Activated T-helper 1 cell treated with anti-CD3 and anti-CD28 coated beads, Interleukin-12 subunit alpha, Interleukin-12 subunit beta, Interleukin-2, Interleukin-4 antibody, amounts not matched to agents 30 ng/mL and 10 ng/mL and 1 ng/mL, durations not matched to agents 14 hours and 24 hours and 36 hours (primary cell): ENCODE measurements at places on chromosomes 7 and 10.

- no peak for DNase-seq
These were observed 56.6 kb upstream of the ANK3 start for GRCh38 chr10:60446070-60446833.

DNA sequence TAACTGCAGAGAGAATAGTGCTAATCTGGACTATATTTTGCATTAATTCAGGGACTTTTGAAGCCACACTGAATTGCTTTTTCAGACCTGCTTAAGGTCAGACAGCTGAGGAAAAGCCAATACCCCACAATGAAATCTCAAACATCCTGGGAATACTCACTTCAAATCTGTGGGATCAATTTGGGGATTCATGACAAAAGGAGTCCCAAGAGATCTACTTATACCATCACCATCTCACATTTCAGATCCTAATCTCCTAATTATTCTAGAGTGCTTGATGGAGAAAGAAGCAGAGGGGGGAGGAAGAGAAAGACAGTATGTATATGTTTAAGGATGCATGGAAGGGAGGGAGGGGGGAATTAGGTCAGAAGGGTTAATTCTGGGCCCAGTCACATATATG, 202.2 kb downstream of the CACNA2D1 start:
- no peak for DNase-seq

GRCh38 chr7:120091807-120092206, 181.2 kb upstream of the KCND2 start:
- no peak for DNase-seq

DNA sequence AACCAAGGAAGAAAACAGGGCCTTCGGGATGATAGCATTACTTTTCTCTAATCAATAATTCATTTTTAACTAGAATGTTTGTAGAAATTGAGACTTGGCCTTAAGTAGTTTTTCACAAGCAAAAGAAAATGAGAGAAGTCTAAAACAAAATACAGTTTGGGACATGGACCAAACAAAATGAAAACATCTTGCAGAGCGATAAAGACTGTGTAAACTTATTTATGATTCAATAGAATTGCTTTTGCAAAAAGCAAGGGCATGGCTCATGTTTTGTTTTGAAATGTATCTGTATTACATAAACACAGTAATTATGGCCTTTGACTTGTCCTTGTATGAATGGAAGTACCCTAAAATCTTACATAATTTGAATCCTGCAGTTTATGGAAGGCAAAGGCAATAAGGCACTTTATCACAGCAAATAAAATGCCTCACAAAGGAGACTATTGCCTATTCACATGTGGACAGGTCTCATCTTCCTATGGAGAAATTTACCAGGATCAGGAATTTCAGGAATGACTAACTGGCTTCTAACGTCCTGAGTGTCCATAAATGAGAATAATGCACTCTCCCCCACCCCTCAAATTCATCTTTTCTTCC, 295.2 kb downstream of the PTEN start:
- DNase-seq = no peak

DNA sequence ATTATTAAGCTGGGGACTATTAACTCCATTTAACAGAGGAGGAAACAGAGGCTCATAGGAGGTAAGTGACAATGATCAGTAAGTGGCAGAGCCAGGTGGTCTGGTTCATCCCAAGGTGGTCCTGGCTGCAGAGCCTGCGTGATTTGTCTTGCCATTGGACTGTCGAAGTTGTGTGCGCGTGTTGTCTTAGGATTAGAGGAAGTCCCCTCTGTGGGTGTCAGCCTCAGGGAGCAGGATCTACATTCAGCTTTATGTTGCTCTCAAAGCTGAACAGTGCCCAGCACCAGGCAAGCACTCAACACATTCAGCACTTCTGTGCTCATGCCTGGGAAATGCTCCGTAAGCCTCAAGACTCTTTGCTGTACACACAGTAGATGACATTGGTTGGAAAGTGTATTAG, 139.5 kb downstream of the HERPUD2 start:
- no peak for DNase-seq

DNA sequence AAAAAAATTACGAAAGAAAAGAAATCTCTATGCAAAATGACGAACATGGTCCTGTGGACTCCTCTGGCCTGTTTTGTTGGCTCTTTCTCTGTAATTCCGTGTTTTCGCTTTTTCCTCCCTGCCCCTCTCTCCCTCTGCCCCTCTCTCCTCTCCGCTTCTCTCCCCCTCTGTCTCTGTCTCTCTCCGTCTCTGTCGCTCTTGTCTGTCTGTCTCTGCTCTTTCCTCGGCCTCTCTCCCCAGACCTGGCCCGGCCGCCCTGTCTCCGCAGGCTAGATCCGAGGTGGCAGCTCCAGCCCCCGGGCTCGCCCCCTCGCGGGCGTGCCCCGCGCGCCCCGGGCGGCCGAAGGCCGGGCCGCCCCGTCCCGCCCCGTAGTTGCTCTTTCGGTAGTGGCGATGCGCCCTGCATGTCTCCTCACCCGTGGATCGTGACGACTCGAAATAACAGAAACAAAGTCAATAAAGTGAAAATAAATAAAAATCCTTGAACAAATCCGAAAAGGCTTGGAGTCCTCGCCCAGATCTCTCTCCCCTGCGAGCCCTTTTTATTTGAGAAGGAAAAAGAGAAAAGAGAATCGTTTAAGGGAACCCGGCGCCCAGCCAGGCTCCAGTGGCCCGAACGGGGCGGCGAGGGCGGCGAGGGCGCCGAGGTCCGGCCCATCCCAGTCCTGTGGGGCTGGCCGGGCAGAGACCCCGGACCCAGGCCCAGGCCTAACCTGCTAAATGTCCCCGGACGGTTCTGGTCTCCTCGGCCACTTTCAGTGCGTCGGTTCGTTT, 83.5 kb upstream of the SLF2 start:
- no peak for DNase-seq

- DNase-seq = no peak
These were observed 30.9 kb downstream of the TMEM120A start for GRCh38 chr7:75963381-75963995.

- no peak for DNase-seq
These were observed 82.8 kb downstream of the PPP1R3C start for GRCh38 chr10:91550021-91550420.

DNA sequence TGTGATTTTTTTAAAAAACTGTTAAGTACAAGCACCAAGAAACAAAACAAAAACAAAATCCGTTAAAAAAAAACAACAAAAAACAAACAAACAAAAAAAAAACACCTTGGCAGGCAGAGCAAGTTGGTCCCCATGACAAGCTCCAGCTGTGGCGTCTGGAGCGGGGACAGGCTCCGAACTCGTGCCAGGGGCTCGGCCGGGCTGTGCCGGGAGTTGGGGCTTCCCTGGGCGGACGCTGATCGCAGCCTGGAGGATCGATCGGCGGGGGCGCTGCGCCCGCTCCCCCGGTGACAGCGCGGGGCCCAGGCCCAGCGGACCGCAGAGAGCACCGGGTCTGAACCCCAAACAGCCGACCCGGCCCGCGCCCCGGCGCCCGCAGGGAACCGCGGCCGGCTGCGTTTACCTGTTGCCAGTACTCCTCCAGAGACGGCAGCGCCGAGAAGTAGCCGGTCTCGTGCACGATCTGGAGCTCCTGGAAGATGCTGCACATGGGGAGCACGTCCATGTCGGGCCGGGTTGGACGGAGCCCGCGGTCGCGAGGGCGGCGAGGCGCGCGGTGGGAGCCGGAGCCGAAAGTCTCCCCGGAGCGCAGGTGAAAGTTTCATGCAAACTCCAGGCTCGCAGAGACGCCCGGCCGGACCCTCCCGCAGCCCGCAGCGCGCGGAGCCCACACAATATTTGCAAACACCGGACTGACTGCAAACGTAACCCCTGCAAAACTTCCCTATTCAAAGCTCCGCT, at the start of gene KLF6:
Gene KLF6 (minus strand): TSS at position 700 of the 741 bp plus-strand sequence. CDS start 195 bp downstream, at position 505.
- no peak for DNase-seq

GRCh38 chr10:84837877-84838276, 509.5 kb downstream of the CCSER2 start:
- DNase-seq = no peak

DNA sequence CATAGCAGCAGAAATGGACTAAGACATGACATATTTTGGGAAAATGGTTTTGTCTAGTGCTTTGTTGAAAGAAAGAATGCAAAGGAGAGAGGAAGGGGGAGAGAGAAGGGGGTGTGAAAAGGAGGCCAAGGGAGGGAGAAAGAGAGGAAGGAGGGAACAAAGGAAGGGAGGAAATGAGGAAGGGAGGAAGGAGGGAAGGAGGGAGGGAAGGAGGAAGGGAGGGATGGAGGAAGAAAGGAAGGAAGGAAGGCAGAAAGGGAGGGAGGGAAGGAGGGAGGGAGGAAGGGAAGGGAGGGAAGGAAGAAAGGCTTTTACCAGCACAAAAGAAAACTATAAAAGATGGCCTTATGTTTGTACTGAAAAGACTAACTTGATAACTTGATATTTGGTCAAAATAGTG, 65.1 kb upstream of the ST8SIA6 start:
- no peak for DNase-seq

- no peak for DNase-seq
These were observed 198.0 kb downstream of the TNS3 start for GRCh38 chr7:47383696-47384445.

GRCh38 chr7:101031082-101031481, 11.2 kb downstream of the MUC17 start:
- DNase-seq = no peak

- DNase-seq = no peak
These were observed 244.9 kb upstream of the LRRTM3 start for GRCh38 chr10:66680886-66681285.

DNA sequence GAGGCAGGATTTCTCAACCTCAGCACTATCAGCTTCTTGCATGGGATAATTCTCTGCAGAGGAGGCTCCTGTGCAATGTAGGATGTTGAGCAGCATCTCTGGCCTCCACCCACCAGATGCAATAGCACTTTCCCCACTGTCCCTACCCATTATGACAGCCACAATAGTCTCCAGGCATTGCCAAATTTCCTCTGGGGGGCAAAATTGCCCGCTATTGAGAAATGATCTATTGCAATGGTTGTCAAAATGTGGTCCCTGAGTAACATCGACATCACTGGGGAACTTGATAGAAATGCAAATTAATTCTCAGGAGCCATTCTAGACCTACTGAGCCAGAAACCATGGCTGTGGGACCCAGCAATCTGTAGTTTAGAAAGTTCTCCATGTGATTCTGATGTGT, 7.0 kb downstream of the KCNK18 start:
- no peak for DNase-seq

GRCh38 chr10:13658264-13658663, 71.5 kb downstream of the PRPF18 start:
- DNase-seq = no peak

- DNase-seq = no peak
These were observed 277.6 kb downstream of the REEP3 start for GRCh38 chr10:63798599-63799498.

- no peak for DNase-seq
These were observed 220.1 kb downstream of the PPP1R3A start for GRCh38 chr7:113698556-113699220.

DNA sequence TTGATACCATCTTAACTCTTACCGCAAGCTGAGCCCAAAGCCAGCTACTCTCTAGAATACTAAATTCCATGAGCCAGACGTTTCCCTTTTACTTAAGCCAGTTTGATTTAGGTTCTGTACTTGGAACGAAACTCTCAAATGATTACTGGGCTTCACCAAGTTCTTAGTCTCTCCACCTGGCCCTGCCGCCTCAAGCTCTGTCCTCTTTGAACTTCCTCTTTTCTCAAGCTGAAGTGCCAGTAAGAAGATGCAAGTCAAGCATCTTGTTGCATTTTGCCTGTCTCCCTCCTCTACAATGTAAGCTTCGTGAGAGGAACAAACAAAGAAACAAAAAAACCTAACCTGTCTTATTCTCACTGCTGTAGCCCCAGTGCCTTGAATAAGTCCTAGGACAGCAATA, 358.2 kb upstream of the NPVF start:
- no peak for DNase-seq

DNA sequence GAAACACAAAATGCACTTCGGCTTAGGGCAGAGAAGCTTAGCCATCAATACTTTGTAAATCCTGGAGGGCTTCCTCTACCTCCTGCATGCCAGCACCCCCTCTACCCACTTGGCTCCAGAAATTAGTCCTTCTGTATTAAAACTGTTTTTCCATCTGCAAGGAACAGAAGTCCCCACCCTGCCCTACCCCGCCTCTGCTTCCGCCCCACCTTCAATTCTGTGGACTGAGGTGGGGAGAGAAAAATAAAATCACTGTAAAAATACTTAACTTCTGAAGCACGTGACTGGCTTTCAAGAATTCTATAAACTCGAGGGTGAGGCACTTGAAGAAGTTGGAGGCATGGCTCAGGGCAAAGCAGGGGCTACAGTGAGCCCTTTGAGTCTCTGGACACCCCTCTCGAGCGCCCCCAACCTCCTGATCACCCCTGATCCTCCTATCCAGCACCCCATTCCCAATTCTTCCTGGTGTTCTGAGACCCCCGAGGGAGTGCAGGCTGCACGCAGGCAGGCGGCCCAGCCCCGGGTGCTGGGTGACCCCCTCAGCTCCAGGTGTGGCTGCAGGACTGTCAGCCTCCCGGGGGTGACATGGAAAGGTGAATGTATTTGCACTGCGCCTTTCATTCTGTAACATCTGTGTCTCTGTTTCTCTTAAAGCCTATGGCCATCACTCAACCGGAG, 7.3 kb upstream of the KIAA1217 start:
- DNase-seq = no peak

- DNase-seq = no peak
These were observed 59.7 kb downstream of the IGF2BP3 start for GRCh38 chr7:23410446-23411183.
